ENCODE measurements at places on chromosomes 13 and 19.

- DNase-seq, result peak; percentile 83
Measured at GRCh38 chr19:14048443-14049153, 13.3 kb downstream of the PALM3 start.

GRCh38 chr19:3012621-3013262, 16.3 kb downstream of the TLE2 start:
- no peak for DNase-seq

DNA sequence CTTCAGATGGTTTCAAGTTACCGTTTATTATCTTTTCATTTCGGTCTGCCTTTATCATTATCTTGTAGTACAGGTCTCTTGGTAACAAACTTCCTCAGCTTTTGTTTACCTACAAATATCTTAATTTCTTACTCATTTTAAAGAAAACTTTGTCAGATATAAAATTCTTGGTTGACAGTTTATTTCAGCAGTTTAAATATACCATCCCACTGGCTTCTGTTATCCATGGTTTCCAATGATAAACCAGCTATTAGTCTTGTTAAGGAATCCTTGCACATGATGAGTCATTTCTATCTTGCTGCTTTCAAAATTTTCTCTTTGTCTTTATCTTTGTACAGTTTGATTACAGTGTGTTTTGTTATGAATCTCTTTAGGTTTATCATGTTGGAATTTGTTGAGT, 308.3 kb upstream of the SPRY2 start:
- no peak for DNase-seq

- no peak for DNase-seq
Measured at GRCh38 chr13:42388326-42388725, 116.4 kb downstream of the AKAP11 start.

DNA sequence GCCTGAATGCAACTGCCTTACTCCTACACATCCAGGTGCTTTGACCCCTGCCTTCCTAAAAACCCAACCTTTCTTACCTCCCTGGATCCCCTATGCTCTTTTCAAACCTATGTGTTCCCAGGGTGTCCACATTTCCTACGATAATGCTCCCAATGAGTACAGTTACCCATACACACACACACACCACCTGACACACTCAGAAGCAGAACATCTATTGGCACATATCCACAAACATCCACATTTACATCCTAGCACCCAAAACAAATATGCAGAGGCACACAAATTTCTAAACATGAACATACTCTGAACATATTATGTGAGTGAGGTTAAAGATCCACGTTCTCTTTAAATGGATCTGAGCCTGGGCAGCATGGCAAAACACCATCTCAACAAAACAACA, 22.4 kb upstream of the PLAUR start:
- DNase-seq, result no peak

DNA sequence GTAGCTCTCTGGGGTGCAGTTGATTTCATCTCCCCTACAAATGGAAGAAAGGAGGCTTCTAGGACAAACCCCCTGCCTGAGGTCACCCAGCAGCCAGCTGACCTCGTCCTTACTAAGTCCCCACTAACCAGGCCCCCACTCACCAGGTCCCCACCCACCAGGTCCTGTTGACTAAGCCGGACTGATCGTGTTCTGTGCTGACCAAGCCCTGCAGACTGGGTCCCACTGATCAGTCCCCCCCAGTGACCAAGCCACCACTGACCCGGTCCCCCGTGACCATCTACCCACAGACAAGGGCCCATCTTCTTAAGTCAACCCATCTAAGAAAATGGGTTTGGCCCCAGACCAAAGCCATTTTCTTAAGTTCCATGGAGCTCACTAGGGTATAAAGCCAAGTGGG, 36.8 kb upstream of the TPM4 start:
- DNase-seq, result no peak

- DNase-seq, result no peak
Measured at GRCh38 chr19:16398530-16399249, 73.1 kb downstream of the EPS15L1 start.

GRCh38 chr19:3440082-3440481, 40.2 kb downstream of the SMIM24 start:
- peak; percentile 66 for DNase-seq

- DNase-seq, result no peak
Measured at GRCh38 chr19:32458500-32459123, 53.0 kb downstream of the DPY19L3 start.

DNA sequence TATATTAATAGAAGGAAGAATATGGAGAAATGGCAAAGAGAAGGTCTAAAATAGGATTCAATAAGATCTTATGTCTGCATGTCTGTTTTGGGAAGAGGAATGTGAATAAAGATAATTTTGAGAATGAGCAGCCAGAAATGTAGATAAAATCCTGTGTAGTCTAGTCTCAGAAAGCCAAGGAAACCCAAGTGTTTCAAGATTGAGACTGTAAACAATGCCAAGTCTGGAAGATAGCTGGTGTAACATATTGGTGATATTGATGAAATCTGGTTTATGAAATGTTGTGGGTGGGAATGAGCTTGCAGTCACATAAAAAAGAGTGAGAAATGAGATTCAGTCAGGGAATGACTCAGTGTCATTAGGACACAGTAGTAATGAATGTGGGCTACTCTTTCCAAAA, 1180.3 kb upstream of the PCDH20 start:
- DNase-seq, result no peak

DNA sequence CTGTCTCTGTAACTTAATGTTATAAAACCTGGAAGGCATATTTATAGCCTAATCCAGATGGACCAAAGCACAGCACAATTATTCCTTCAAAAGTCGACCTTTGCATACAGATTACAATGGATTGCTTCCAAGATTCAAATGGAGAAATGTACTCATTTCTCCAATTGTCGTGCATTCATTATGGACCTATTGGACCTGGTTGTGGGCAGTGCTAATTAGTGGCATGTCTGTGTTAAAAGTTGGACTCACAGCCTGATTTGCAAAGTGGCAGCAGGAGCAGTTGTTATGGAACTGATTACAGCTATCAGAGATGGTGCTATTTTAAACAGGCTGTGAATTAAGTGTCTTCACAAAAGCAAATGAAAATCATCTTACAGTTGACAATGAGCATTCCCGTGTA, 1529.3 kb upstream of the SLC10A2 start:
- DNase-seq, result no peak

DNA sequence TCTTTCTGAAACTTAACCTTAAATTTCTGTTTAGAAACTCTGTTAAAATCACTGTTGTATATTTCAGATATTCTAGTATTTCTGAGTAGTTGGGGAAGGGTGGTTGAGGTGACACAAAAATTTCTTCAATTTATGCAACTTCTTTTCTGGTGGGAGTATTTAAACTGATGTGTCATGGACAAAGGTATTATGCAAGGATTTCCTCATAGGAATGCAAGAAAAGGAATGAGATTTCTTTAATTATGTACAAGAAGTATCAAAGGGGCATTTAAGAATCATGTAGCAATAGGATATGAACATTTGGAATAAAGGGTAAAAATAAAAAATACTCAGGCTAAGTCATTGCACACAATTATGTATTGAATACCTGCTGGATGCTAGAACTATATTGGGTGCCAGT, 575.8 kb upstream of the KLF12 start:
- no peak for DNase-seq

- no peak for DNase-seq
Measured at GRCh38 chr13:110681868-110682550, 23.9 kb downstream of the CARS2 start.

DNA sequence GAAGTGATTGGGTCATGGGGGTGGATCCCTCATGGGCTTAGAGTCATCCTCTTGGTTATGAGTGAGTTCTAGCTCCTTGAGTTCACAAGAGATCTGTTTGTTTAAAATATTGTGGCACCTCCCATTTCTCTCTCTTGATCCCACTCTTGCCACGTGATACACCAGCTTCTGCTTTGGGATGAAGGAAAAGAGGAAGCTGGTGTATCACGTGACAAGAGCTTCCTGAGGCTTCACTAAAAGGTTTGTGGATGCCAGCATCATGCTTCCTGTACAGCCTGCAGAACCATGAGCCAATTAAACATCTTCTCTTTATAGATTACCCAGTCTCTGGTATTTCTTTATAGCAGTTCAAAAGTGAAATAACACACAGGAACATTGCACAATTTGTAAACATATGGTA, 352.5 kb upstream of the ATXN8OS start:
- DNase-seq, result peak; percentile 29
